ENCODE measurements at places on chromosomes 4 and X.

DNA sequence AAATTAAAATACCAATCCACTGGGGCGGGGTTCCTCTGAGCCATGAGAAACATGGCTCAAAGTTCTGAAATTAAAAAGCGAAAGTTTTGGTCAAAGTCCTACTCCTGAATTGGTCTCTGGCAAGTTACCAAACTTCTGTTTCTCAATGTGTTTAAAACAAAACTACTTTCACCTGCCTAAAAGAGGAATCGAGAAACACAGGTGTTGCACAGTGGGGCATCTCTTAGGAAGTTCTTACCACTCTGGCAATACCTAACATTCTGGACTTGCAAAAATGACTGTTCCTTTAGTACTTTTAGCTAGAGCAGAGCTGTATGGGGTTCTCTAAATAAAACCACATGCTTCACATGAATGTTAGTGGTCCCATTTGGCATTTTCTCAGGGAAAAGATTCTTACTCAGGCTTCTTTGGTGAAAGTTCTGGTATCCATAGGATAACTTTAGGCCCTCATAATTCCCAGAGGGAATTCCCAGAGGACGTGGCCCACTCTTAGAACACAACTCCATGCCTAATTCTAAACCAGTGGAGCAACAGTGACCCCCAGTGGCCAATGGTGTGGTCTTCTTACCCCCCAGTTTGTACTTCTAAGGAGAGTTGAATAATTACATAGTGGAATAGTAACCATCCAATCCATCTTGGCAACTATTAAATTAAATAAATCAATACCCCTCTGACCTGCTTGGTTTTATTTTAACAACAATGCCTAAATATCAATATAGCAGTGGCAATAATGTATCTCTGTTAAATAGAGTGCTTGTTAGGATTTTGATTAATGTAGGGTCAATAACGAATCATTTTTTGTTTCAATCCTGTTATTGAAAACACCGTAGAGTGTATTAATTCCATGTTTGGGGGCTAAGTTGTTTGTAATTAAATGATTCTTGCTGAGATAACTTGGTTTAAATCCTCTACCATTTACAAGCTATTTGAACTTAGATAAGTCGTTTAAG is 21.9 kb downstream of the BMP3 start:
- peak; percentile 32 for DNase-seq

DNA sequence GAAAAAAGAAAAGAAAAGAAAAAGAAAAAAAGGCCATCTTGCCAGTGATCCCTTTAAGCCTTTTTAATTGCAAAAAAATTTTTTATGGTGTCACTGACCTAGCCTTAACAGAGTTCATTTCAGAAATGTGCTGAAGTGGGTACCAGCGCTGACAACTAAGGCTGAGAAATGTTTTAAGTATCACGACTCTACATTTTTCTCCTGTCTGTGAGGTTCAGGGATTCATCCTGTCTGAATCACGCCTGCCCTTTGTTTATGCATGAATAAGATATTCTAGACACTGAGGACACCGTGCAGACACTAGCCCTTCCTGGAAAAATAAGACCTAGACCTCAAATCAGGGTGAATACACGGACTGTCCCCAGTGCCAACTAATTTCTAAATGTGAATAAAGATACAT is 154.4 kb upstream of the NOCT start:
- DNase-seq, result no peak

GRCh38 chrX:68694435-68695205 is 47.2 kb downstream of the STARD8 start:
- no peak for DNase-seq

GRCh38 chrX:70554081-70554480 is 109.4 kb downstream of the DLG3 start:
- DNase-seq, result no peak

- no peak for DNase-seq
These were observed 44.7 kb upstream of the MED14 start for GRCh38 chrX:40780082-40780481.

- DNase-seq, result no peak
These were observed 43.4 kb downstream of the SHROOM2 start for GRCh38 chrX:9829308-9830267.

DNA sequence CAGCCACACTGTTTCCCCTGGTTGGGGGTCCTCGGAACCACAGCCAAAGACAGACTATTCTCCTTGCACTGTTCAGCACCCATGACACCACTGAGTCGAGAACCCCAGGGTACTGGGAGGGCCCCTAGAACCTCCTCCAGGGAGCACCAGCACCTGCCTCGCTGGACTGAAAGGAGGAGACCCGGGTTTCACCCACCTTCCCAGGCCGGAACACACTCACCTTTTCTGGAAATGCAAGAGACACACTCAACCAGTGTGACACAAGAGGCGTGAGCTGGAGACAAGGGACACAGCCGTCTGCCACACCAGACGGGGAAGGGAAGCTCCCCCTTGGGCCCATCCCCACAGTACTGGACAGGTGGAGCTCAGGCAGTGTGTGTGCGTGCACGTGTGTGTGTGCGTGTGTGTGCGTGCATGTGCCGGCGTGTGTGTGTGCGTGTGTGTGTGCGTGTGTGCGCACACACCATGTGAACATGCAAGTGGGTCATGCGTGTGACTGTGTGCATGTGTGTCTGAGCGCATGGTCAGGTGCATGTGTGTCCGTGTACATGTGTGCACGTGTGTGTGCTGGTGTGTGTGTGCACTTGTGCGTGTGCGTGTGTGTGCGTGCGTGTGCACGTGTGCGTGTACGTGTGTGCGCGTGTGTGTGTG is 128.8 kb upstream of the NKX1-1 start:
- DNase-seq, result no peak

DNA sequence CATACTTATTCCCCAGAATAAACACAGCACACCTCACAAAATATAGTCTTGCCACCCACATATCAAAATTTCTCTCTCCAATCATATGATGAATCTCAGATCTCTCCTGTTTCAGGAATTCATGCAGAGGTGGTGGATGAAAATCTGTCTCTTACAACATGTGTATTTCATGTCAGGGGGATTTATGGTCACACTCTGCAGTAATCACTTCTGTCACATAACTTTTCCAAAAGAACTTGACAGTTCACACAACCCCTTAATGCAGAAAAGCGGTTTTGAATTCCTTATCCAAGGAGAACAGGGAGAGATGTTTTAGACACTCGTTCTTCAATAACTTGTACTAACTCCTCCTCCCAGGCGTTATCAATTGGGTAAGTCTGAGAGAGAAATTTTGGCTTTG is 180.5 kb upstream of the ETNPPL start:
- no peak for DNase-seq

DNA sequence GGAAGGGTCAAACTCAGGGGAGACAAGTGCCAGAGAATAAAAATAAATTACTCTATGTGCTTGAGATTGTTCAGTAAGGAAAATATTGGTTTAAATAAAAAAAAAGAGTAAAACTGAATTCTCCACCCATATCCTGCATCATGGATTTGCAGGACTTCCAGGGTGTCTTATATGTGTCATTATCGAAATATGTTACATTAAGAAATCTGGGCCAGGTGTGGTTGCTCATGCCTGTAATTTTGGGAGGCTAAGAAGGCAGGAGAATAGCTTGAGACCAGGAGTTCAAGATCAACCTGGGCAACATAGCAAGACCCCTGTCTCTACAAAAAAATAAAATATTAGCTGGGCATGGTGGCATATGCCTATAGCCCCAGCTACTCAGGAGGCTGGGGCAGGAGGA is 104.9 kb downstream of the PPP3CA start:
- DNase-seq, result no peak

DNA sequence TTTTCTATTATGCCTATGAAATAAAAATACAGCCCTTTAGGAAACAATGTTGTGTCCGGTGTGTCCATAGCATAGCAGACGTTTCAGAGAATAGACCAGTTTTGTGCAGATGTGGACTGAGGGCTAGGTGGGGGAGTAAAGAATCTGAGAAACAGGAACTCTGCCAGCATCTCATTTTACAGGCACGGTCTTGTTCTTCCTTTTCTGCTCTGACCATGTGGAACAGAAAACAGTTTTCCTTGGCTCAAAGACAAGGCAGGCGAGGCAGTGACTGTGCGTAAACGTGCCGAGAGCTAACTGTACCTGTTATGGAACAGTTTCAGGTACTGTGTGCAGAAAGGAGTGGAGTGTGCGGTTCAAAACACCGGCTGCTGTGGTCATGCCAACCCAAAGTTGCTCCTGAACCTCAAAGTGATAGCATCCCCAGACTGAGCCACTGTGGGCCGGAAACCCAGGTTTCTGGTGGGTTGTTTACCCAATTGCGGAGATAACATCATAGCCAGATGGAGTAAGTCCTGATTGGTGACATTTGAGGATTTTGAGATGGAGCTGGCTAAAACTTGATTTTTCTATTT is 20.2 kb downstream of the CNGA2 start:
- DNase-seq, result no peak

DNA sequence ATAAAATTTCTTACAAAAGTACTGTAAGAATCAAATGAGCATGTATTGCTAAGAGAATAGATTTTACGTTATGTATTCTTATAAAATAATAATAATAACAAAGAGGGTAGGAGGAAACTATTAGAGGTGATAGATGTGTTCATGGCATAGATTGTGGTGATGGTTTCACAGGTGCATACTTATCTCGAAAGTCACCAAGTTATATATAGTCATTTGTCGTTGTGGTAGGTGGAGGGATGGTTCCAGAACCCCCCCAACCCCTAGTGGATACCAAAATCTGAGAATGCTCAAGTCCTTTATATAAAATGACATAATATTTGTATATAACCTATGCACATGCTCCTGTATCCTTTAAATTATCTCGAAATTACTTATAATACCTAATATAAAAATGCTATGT is 36.7 kb upstream of the H2AZ1 start:
- DNase-seq, result no peak
